ENCODE measurements at places on chromosomes 11 and 22.

- DNase-seq, result no peak
Observed at GRCh38 chr11:110293389-110293788, 3.0 kb downstream of the RDX start.

- no peak for DNase-seq
Observed at GRCh38 chr11:1160231-1161101, 2.7 kb downstream of the MUC5AC start.

DNA sequence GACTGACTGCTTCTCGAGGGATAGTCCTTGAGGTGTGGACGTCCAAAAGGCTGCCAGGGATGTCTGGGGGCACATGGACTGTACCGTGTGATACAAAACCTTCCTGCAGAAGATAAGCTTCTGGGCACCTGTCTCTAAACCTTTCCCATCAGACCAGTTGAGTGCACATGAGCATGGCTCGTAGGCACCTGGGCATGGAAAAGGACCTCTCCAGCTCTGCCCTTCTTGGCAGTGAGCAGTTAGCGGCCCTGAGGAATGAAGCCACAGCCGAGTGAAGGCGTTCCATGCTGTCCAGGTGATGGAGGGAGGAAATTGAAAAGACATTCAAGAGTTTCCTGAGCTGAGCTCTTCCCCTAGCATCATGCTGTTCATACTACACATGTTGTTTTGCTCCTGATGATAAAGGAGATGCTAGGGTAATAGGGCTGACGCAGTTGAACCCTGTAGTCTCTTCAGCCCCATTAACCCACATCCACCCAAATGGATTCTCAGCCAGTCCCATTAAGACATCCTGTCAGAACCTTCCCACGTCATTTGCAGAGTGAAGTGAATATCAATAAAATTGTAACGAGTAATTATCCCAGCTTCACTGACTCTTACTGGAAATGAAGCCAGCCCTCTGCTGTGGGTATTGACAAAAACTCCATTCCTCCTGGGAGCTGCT is 138.6 kb downstream of the KIRREL3 start:
- DNase-seq, result no peak

GRCh38 chr11:29260939-29261705 is 755.7 kb downstream of the KCNA4 start:
- DNase-seq, result no peak

- DNase-seq, result no peak
Observed at GRCh38 chr22:50363166-50363802, 20.2 kb downstream of the PPP6R2 start.

- peak; percentile 57 for DNase-seq
Observed at GRCh38 chr22:23591201-23591791, 11.2 kb upstream of the IGLL1 start.

GRCh38 chr11:96905663-96906062 is 515.9 kb downstream of the JRKL start:
- no peak for DNase-seq

DNA sequence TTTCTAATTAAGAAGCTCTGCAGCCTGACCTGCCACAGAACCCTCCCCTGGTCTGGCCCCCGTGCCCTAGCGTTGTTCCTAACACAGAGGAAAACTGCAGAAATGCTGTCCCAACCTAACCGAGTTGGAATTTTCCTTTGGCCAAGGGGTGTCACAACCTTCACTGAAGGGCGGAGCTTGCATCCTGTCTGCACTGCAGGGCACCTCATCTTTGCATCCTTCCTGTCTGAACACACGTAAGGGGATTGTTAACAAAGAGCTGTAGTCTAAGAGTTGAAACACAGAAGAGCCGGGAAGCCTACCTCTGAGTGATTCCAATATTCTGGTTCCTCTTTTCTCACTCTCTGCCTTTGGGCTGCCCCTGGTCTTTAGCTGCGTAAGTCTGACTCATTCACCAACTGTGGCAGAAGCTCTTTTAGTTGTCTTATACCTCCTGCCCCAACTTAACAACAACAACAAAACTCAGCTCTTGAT is 1.6 kb downstream of the DIXDC1 start:
- DNase-seq, result peak; percentile 36

DNA sequence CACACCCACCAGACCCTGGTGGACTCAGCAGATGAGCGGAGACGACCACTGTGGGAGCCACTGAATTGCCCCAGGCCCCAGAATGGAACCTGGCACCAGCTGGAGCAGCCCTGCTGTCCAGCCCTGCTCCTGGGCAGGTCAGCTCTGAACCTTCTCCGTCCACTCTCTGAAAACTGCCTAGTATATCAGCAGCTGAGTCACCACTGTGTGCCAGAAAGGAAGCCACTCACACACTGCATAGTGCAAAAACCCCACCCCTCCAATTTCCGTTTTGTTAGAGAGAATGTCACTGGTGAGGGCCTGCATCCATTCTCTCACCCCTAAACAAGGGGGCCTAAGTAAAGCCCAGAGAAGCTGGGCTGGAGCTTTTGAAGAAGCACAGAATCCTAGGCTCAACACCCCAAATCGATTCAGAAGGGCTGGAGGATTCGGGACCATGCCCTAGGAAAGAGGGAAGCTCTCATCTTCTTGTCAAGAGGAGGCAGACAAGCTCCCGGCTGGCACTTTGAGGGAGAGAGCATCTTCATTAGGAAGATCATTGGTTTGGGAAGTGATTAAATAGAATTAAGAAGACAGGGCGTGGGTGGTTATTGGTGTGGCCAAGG is 44.5 kb downstream of the GALNT18 start:
- no peak for DNase-seq

GRCh38 chr22:29747832-29748231 is 19.0 kb downstream of the ZMAT5 start:
- DNase-seq, result no peak

DNA sequence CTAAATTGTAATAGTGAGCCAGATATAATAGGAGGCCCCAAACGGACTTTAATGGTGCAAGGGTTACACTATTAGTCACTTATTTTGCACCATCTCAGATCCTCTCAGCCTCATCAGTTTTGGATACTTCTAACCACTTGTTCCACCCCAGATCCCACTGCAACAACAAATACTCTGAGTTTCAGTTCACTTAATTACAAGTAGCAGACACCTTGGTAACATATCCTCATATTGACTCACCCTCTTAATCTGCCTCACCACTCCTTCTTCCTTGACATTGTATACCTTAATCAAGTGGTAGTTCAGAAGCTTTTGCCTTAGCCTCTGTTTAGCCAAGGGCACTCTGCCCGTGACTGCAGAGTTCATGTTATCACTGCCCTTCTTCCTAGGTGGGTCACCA is 256.1 kb upstream of the UBASH3B start:
- no peak for DNase-seq

DNA sequence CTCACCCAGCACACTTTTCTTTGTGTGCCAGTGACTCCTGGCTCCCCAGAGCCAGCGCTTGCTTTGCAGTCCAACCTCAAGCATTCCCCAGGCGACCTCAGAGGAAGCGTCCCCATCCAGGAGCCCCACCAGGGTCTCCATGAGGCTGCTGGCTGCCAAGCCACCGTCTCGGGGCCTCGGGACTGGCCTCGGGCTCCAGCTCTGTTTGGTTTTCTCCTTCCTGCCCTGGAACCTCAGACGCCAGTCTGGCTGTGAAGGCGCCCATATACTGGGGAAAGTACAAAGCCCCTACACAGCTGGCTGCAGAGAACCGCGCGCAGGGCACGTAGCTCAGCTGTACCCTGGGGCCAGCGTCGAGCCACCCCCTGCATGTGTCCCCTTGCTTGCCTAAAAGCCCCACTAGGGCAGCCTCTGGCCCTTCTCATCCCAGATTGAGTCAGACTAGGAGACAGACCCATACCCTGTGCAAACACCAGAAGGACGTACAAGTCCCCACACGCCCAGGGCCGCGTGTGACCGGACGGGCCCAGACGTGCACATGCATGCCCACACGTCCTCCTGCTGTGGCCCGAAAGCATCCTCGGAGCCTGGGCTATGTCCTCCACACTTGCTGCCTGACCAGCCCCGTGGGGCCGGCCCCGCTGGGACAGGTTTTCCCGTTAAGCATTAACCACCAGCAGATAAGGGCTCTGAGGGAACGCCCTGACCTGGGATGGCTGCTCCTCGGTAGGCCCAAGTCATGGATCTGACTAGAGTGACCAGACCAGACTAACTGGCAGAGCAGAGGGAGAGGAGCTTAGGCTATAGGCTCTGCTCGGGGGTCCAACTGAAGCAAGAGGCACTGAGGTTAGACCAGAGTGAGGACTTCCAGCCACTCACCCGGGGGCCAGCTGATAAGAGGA is 4.2 kb upstream of the SYT8 start:
- no peak for DNase-seq

GRCh38 chr11:124297921-124298320 is 15.8 kb downstream of the OR8D1 start:
- DNase-seq, result no peak

DNA sequence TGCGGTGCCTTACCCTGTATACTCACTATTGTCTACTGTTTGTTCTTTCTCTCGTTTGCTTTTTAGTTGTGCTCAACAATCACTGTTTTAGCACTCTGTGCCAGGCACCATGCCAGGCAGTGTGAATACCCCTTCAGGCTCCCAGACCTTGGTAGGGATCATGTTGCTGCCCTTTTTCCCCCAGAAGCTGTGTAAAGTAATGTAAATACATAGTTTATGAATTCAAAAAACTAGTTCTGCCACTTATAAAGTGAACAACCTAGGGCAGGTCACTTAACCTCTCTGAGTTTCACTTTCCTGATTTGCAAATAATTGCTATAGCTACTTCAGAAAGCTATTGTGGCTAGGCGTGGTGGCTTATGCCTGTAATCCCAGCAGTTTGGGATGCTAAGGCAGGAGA is 81.0 kb upstream of the CTSC start:
- DNase-seq, result no peak

DNA sequence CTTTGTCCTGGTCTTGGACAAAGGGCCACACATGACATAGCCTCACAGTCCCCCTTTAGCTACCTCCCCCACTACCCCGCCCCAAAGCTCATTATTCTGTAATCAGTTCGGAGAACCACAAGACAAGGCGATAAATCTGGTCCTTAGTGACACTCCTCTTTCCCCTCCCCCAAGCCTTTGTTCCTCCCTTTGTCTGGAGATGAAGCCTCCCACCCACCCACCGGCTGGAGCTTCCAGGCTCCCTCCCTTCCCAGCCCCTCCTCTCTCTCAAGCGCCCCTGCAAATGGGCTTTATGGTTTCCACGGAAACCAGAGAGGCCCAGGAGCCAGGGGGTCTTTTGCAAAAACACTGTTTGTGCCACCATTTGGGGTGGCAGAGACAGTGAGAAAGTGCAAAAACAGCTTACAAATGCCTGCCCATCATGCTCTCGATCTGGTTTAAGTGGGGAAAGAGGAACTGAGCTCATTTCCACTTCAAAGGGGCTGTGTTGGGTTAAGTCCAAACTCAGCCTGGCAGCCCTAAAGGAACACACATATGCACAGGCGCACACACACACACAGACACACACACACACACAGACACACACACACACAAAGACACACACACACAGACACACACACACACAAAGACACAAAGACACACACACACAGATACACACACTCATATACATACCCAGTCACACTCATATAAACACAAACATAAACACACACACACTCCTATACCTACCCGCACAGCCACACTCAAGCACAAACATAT is 23.5 kb downstream of the APLNR start:
- DNase-seq, result no peak

DNA sequence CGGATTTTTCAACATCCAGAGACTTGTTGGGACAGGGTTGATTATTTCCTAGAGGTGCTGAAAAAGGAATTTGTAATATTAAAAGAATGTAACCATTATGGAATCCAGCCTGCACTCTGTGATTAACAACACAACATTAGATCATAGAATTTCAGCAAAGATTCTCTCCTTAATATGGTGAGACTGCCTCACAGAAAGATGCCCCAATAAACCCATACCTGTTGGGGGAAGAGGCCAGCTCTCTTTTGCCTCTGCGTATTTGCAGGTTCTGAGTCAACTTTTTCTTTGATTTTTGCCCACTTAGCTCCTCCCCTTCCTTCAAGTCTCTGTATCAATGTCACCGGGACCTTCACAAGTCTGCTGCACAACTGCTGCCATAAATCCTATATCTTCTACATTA is 12.4 kb upstream of the MTMR3 start:
- DNase-seq, result no peak

GRCh38 chr11:44529895-44530412 is 35.5 kb upstream of the CD82 start:
- no peak for DNase-seq

- no peak for DNase-seq
Observed at GRCh38 chr11:61104963-61105362, 2.7 kb downstream of the CD5 start.

DNA sequence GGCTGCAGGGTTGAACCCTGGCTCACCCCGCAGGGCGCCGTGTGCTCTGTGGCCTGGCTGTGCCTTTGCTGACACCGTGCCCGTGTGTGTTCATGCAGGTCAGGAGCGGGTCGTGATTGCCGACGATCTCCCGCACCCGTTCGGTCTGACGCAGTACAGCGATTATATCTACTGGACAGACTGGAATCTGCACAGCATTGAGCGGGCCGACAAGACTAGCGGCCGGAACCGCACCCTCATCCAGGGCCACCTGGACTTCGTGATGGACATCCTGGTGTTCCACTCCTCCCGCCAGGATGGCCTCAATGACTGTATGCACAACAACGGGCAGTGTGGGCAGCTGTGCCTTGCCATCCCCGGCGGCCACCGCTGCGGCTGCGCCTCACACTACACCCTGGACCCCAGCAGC is 47.0 kb upstream of the PPP6R3 start:
- DNase-seq, result no peak

DNA sequence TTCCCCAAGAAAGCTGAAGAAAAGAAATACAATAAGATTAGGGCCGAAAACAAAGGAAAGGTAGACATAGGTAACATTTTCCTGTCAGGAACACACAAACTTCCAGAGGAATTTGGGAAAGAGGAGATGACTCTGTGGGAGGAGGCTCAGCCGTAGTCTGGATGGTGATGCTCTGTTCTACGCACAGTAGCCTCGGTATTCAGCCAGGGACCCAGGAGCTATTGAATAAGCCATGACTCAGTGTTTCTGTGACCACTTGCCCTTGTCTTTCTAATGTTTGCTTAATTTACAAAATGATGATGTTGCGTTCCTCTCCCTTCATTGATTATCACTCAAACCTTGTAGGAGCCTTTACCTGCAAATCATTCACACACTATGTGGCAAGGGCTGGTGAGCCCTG is 745.0 kb downstream of the NTM start:
- DNase-seq, result no peak

GRCh38 chr11:62322524-62322923 is 14.7 kb upstream of the ASRGL1 start:
- DNase-seq, result no peak

GRCh38 chr11:22846726-22847125 is 13.5 kb downstream of the CCDC179 start:
- DNase-seq, result no peak

DNA sequence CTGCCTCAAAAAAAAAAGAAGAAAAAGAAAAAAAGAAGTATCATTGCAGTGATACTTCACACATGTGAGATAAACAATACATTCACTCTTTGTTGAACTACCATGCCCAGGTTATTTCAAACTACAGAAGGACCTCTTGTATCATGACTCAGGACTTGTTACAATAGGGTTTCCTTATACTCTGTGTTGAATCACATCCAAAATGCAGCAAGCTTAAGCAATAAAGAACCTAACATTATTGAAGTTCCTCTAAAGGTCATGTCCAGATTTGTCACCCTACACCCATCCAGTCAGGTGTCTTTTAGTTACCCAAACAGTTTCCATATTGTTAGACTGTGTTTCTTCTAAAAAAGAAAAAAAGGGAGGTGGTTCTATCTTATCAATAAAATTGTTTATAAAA is 26.9 kb upstream of the ALKBH3 start:
- no peak for DNase-seq
